HepG2 (cell line): ENCODE measurements at places on chromosomes 6 and 20. TPM values are rescaled to one million over a fixed set of nuclear protein-coding genes. Genes with fewer than 3 reads are reported as not detected.
A peak's percentile ranks its signal among the peaks of the same experiment; 100 is the strongest.

The AARS2 gene
- total RNA-seq, result 13.7 and 24.1 TPM in 2 replicates

The DBNDD2 gene
- total RNA-seq, result 16.7 and 19.6 TPM in 2 replicates

The CCDC167 gene
- total RNA-seq, result 66.8 and 72.4 TPM in 2 replicates

The PKIG gene
- total RNA-seq, result 44.5 and 47.6 TPM in 2 replicates

The CFAP61 gene
- 0.27 TPM in 1 of 2 replicates, not detected in the other for total RNA-seq

The CALHM6 gene
- not detected in 2 replicates for total RNA-seq

The CDKN1A gene
- 56.0 and 60.7 TPM in 2 replicates for total RNA-seq

The FAM210B gene
- 75.9 and 88.4 TPM in 2 replicates for total RNA-seq

The KIF25 gene
- not detected in 2 replicates for total RNA-seq

The ULBP2 gene
- not detected in 2 replicates for total RNA-seq

The RAB44 gene
- total RNA-seq, result not detected in 2 replicates

The RNF146 gene
- 18.8 and 22.2 TPM in 2 replicates for total RNA-seq

The FAXC gene
- 0.11 and 0.35 TPM in 2 replicates for total RNA-seq

The LIN28B gene
- 56.8 and 100 TPM in 2 replicates for total RNA-seq

The MLN gene
- total RNA-seq, result not detected in 2 replicates

The CDK5RAP1 gene
- 98.2 and 104 TPM in 2 replicates for total RNA-seq

DNA sequence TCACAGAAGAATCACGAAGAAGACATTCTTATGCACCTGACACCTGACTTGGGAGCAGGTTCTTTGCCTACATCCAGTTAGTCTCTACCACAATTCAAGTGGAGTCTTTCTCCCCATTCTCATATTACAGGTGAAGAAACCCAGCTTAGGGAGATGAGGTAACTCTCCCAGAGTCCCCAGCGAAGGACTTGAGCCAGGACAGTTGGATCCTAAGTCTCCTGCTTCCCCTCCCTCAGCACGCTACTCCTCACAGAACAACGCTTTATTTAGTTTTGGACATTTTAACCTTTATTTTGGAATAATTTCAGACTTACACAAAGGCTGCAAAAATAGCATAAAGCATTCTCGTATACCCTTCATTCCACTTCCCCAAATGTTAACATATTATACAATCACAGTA is 824 bp upstream of the CSTL1 start:
- no peaks in the 10 kb centered on the region for H3K36me3 ChIP-seq
- H3K4me1 ChIP-seq, result peaks cover 39% of the 10 kb centered on the region
- no peak overlapping the region for H3K27ac ChIP-seq
- no peak overlapping the region for H3K4me3 ChIP-seq
- H3K27me3 ChIP-seq, result peaks cover 3% of the 10 kb centered on the region; the same call in 1 of the 3 replicates

DNA sequence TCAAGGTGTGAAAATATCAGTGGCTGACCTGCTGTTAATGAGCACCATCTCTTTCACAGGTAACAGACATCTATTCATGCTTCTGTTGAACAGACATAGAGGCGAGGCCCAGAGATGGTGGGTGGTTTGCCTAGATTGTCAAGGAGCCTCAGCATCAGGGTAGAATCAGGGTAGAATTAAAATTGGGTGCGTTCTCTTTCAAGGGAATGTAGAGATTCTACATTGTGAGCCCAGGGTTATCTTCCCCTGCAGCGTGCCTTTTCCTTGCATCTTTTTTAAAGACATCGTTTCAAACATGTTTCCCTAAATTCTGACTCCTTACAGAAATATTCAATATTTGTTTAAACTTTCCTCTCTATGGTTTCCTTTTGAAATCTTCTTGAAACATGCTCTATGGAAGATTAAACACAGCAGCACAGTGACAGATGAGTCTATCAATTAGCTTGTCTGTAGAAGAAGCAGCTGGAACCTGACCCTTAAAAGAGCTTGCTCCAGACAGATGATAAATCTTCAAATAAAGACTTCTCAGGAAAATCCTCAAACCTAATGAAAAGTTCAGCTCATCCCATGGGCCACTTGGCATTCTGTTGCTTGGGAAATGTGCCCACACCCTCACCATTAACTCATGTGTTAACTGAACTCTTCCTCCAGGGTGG is 119.8 kb downstream of the IPCEF1 start:
- H3K27me3 ChIP-seq, result no peaks in the 10 kb centered on the region
- no peaks in the 10 kb centered on the region for H3K36me3 ChIP-seq
- no peaks in the 10 kb centered on the region for H3K4me1 ChIP-seq
- no peak overlapping the region for H3K27ac ChIP-seq

- no peak overlapping the region for H3K27ac ChIP-seq
- no peak for DNase-seq
- H3K27me3 ChIP-seq, result no peaks in the 10 kb centered on the region
- no peaks in the 10 kb centered on the region for H3K4me1 ChIP-seq
Measured at GRCh38 chr20:50837532-50838321, 42.9 kb downstream of the BCAS4 start.

DNA sequence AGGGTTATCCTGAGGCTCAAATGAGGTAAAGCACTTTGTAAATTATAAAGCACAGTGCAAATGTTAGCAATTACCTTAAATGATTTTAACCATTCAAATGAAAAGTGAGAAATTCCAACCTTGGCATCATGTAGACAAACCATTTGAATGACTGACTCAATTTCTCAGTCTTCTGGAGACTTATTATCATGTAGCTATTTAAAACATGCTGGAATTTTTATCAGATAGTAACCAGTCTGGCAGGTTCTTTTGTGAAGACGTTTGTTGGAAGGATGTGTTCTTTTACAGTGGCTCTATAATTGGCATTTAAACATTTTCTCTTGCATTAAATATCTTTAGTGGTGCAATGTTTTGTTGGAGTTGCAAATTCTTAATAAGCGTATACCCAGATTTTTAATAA is 386.6 kb downstream of the NKAIN2 start:
- no peak for DNase-seq
- no peaks in the 10 kb centered on the region for H3K4me1 ChIP-seq
- H3K4me3 ChIP-seq, result no peak overlapping the region
- no peaks in the 10 kb centered on the region for H3K36me3 ChIP-seq

- DNase-seq, result no peak
- H3K27ac ChIP-seq, result no peak overlapping the region
- no peaks in the 10 kb centered on the region for H3K4me1 ChIP-seq
Measured at GRCh38 chr6:153108315-153108714, 22.8 kb downstream of the RGS17 start.

- no peaks in the 10 kb centered on the region for H3K4me1 ChIP-seq
- H3K36me3 ChIP-seq, result peaks cover 17% of the 10 kb centered on the region
- H3K27ac ChIP-seq, result no peak overlapping the region
- no peaks in the 10 kb centered on the region for H3K27me3 ChIP-seq
- H3K4me3 ChIP-seq, result no peak overlapping the region
- no peak for DNase-seq
Measured at GRCh38 chr20:21147593-21147992, 21.7 kb downstream of the KIZ start.

DNA sequence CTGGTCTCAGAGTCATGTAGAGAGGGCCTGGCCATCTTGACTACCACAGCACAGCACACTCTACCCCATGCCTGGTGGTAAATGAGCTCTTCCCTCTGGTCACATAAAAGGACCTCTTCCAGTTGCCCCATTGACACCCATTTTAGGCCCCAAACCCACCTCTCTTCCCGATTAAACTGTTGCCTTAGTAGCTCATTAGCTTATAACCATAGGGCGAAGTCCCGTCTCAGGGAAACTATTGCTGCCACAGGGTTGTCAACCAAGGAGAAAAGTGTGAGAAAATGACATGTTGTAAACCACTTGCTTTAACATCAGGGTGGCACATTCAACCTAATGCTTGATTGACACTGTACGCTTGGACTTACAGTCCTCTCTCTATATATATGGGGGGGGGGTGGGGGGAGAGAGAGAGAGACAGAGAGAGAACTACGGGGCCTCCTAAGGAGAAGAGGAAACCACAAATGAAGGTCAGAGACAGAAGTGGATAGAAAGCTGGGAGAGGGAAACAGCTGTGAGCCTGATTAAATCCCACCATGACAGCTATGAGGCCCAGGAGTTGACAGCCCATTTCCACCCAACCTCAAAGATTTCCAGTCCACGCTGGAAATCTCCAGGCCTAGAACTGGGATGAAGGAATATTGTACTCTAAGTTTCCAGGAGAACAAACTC is 14.9 kb upstream of the BTN1A1 start:
- H3K4me1 ChIP-seq, result peaks cover 8% of the 10 kb centered on the region; the same call in 1 of the 2 replicates
- H3K27ac ChIP-seq, result no peak overlapping the region
- no peak overlapping the region for H3K4me3 ChIP-seq
- no peaks in the 10 kb centered on the region for H3K27me3 ChIP-seq
- no peak for DNase-seq

- H3K4me1 ChIP-seq, result no peaks in the 10 kb centered on the region
- no peak overlapping the region for H3K27ac ChIP-seq
- H3K27me3 ChIP-seq, result 0 out of 3 replicates have a peak, but pooled peaks cover 2% of the 10 kb centered on the region
- H3K4me3 ChIP-seq, result no peak overlapping the region
Measured at GRCh38 chr6:45478240-45478639, 100.5 kb upstream of the SUPT3H start.

DNA sequence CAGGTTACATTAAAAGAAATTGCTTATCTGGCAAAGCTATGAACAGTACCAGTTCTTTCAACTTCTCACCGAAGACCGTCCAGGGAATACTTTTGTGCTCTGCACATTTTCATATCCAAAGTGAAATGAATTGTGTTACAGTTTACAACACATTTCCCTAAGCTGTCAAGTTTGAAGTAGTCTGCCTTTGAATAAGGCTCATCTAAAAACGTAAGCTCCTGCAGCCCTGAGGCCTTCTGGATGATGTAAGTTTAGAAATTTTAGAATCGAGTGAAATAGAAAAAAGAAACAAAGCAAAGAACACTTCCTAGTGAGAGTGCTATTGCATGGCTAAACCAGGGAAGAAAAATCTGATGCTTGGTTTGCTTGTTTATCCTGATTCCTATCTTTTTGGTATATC is 653.8 kb downstream of the MMUT start:
- no peaks in the 10 kb centered on the region for H3K36me3 ChIP-seq
- no peaks in the 10 kb centered on the region for H3K27me3 ChIP-seq
- H3K4me1 ChIP-seq, result no peaks in the 10 kb centered on the region
- H3K4me3 ChIP-seq, result no peak overlapping the region

DNA sequence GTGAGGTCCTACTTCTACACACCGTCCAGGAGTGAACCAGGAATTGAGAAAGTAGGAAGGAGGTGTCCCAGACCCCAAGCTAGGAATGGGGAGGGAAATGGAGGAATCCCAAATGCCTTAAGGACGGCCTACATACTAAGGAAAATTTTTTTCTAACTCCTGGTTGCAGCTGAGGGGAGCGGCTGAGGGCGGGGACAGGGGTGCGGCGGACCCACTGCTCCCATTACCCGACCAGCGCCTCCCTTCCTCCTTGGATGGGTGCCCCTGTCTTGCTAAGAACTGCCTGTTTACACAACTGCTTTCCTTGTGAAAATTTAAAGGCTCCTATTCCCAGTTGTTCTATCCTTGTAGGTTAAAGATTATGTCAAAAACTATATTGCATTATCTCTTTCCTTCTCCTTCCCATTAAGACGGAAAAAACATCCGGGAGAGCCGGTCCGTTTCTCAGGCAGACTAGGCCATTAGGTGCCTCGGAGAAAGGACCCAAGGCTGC is 699 bp upstream of the HSPA1B start:
- H3K36me3 ChIP-seq, result no peaks in the 10 kb centered on the region
- H3K4me3 ChIP-seq, result peak overlapping the region; percentile 59
- no peak for DNase-seq
- peaks cover 42% of the 10 kb centered on the region for H3K4me1 ChIP-seq

DNA sequence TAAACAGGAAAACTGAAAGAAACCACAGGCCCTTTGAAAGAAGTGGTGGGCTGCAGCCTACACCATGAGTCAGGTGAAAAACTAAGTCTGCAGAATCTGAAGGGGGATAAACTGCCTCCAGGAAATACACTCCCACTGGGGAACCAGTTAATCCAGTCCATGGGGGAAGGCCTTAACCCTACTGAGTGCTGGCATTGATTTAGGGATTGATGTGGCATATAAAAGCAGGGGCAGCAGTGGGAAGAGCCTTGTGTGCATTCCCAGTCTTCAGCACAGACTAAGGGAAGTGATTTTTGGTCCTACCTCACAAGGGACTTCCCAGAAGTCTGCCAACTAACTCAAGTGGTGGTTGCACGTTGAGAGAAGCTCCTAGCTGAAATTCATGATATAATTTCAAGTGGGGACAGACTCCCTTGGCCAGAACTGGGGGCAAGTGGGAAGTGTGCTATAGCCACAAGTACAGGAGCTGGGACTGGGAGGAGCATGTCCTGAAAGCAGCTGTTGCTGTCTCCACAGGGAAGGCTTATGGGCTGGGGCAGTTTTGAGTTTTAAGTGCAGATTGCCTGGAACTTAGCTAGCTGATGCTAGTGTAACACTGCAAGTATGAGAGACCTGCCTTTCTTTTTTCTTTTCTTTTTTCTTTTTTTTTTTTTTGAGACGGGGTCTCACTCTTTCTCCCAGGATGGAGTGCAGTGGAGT is 31.2 kb downstream of the CITED2 start:
- no peak overlapping the region for H3K4me3 ChIP-seq
- H3K27me3 ChIP-seq, result no peaks in the 10 kb centered on the region

DNA sequence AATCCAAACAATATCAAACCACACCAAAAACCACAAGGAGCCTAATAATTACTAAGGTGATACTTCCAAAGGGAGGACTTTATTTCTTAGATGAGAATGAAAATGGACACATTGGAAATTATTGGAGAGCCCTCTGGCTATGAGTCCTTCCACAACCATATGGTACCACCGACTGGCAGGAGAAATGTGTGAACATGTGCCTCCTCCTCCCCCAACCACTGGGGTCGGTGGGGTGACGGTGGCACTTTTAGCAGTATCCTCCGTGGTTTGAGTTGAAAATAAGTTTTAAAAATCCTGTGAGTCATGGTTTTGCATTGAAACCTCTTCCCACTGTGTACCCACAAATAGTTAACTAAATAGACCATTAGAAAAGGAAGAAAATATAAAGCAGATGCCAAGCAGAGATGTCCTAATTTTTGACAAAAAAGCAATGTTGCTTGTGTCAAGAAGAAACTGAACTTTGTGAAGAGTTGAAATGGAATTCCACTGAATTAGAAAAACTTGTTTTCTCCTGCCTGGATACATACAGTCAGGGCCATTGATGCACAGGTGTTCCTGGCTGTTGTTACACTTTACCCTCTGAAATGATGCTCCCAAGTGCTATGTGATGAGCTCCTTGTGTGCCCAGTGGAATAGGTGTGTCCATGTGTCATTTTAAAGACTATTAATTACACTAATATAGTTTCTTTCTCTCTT is 3.2 kb downstream of the EDN1 start:
- H3K4me3 ChIP-seq, result no peak overlapping the region; the same call in 1 of the 2 replicates
- no peaks in the 10 kb centered on the region for H3K36me3 ChIP-seq
- no peak overlapping the region for H3K27ac ChIP-seq
- no peak for DNase-seq

GRCh38 chr6:111683157-111683556 is 77.5 kb upstream of the TRAF3IP2 start:
- peaks cover 41% of the 10 kb centered on the region for H3K4me1 ChIP-seq
- H3K36me3 ChIP-seq, result peaks cover 5% of the 10 kb centered on the region; the same call in 2 of the 3 replicates
- no peaks in the 10 kb centered on the region for H3K27me3 ChIP-seq
- no peak overlapping the region for H3K27ac ChIP-seq
- no peak overlapping the region for H3K4me3 ChIP-seq
- DNase-seq, result no peak

GRCh38 chr6:62057300-62057699 is 228.7 kb downstream of the KHDRBS2 start:
- no peak overlapping the region for H3K27ac ChIP-seq
- no peaks in the 10 kb centered on the region for H3K36me3 ChIP-seq

- no peaks in the 10 kb centered on the region for H3K4me1 ChIP-seq
- no peak overlapping the region for H3K4me3 ChIP-seq
- DNase-seq, result no peak
- H3K27ac ChIP-seq, result no peak overlapping the region
- no peaks in the 10 kb centered on the region for H3K27me3 ChIP-seq
Measured at GRCh38 chr20:35122756-35123405, 24.3 kb downstream of the EDEM2 start.

GRCh38 chr6:56372406-56372995 is 125.1 kb upstream of the COL21A1 start:
- H3K4me1 ChIP-seq, result peaks cover 51% of the 10 kb centered on the region
- no peaks in the 10 kb centered on the region for H3K27me3 ChIP-seq
- H3K27ac ChIP-seq, result no peak overlapping the region
- DNase-seq, result no peak
- no peak overlapping the region for H3K4me3 ChIP-seq
